ENCODE measurements at places on chromosomes 3 and 15.
A peak's percentile ranks its signal among the peaks of the same experiment; 100 is the strongest.

DNA sequence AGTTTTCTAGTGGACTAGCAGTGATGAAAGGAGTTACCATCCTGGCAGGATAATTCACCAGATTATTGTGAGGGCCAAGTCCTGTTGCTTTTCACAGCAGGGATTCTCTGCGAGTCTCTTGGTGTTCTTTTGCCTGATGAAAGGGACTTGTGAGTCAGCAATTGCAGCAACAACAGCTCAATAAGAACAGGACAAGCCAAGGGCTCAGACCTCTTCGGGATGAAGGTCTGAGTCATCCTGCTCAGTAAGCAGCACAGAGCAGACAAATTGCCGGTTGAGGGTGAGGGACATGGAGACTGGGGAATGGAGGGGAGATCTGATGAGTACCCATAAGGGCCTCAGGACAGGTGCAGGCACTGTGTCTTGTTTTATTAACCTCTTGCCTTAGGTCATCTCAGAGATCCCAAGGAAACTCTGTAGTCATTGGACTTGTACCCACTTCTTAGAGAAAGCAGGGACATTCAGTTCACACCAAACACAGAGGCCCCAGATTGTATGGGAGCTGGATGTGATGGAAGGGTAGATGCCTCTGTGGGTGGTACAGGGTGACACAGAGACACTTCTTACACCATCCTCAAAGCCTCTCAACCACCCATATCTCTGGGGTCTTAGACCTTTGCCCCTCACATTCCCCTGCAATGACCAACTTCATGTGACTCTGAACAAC is 173.8 kb upstream of the TLE3 start:
- peak; percentile 95 for DNase-seq

DNA sequence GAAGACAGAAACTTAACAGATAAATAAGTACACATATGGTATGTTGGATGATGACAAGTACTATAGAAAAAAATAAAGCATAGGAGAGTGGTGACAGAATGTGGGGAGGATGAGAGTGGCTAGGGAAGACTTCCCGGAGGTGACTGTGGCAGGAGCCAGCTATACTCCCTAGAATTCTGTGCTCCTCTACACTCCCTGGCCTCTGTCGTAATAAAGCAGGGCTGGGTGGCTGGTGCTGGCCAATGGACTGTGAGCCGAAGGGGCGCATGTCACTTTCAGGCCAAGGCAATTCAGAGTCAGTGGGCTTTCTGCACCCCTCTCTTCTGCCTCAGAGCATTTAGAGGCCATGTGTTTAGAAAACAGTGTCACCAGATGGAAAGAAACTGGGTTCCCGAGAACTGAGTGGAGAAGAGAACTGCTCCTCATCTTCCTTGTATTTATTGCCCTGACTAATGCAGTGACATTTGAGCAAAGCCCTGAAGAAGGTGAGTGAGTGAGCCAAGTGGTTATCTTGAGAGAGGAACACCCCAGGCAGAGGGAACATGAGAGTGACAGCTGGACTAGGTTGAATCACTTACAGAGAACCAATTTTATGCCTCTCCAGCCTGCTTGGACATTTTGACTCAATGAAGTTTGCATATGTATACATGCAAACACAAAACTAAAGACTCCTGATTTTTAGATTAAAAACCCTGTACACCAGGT is 5.2 kb upstream of the VPS8 start:
- no peak for DNase-seq

DNA sequence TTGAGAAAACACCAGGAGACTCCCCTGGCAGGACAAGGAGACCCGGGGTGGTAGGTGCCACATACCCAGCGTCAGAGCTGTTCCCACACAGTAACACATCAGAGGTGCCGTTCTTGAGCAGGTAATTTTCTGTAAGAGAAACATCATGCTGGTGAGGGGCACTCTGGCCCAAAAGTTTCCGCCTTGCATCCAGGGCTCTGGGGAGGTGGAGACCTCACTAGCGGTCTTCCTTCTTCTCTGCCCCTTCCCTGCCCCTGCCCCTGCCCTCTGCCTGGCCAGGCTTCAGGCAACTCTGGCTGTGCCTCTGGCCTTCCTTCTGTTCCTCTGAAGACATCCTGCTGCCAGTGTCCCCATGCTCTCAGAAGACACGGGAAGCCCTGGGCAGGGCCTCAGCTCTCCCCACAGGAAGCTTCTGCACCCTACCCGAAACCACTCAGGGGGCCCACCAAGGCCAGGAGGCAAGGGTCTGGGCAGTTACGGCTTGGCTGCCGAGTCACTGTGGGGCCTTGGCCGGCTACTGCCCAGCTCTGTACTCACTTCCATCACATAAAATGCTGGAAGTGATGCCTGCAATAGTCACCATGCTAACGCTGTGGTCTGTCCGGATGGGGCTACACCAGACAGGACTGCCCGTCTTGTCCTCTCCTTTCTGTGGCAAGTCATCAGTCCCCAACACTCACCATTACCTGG is 41.3 kb downstream of the SCN5A start:
- no peak for DNase-seq

GRCh38 chr3:177777699-177778098 is 580.4 kb upstream of the TBL1XR1 start:
- DNase-seq = peak; percentile 53

Measured in fibroblast of the aortic adventitia (primary cell).